NCI-H146 (cell line): ENCODE measurements at places on chromosomes 16 and 17.
A peak's percentile ranks its signal among the peaks of the same experiment; 100 is the strongest.

- DNase-seq: no peak
These were observed 44.7 kb downstream of the IRF8 start for GRCh38 chr16:85943711-85944110.

- no peak for DNase-seq
These were observed 146.5 kb upstream of the CDH11 start for GRCh38 chr16:65268331-65268730.

- DNase-seq: no peak
These were observed 33.1 kb upstream of the HERPUD1 start for GRCh38 chr16:56898847-56899246.

DNA sequence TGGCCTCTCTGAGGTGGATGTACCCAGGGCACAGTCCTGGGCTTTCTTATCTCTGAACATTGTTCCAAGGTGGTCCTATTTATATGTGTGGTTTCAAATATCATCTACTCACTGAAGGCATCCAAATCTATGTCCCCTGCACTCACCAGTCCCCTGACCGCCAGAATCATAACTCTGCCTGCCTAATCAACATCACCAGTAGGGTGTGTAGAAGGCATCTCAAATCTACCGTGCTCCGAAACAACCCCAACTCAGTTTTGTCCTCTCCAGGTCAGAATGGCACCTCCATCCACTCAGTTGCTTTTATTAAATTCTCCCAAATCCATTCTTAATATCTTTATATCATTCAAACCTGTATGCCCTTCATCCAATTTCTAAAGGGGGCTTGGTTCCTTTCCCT is 536.3 kb downstream of the GRIN2A start:
- no peak for DNase-seq

DNA sequence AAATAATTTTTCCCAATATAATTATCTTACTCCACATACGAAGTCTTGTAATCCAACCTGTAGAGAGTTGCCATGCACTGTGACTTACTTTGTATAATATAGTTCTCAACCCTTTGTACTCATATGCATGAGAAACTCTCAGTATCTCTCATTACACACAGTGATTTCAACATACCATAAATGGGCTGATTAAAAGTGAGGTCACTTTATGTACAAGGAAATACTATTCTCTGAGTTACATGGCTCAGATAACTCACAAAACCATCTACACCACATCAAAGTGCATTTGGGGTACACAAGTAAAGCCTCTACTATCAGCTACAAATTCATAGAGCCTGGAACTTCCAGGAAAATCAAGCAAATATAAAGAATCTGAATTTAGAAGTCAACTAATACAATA is 27.9 kb downstream of the SLFN12 start:
- DNase-seq: no peak

DNA sequence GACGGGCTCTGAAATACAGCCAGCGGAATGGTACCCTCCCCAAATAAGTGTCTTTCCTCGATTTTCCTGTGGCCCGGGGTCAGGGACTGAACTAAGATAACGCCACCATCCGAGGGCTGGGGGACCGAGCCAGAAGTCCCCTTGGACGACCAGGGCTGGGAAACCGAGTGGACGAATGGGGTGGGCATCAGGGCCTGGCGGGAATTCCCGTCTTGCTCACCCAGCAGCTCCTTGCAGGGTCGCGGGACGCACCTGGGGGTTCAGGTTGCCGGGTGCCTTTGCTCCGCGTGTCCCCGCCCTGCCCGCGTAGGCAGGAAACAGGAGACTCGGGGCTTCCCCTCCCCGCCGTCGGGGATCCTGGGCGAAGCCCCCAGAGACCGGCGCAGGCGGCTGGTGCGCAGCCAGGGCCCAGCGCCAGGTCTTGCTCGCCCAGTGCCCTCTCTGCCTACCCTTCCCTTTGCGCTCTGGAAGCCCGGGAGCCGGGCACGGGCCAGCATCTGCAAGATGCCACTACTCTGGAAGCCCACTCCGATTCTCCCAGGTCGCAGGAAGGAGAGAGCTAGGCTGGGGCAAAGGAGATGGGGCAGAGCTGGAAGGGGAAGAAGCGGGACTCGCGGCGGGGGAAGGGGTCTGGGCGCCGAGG is 665 bp upstream of the GRIN2C start:
- no peak for DNase-seq

- peak; percentile 41 for DNase-seq
These were observed 29.3 kb downstream of the CEP295NL start for GRCh38 chr17:78873519-78874340.

- no peak for DNase-seq
These were observed 276.9 kb downstream of the SHISA9 start for GRCh38 chr16:13178318-13178717.

DNA sequence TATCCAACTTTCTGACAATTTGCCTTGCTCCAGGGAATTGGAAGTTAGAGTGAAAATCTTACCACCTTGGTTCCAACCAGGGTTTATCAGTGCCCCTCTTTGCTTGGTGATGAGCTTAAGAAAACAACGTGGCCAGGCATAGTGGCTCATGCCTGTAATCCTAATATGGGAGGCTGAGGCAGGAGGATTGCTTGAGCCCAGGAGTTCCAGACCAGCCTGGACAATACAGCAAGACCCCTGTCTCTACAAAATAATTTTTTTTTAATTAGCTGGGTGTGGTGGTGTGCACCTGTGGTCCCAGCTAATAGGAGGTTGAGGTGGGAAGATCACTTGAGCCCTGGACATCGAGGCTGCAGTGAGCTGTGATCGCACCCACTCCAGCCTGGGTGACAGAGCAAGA is 21.4 kb downstream of the SLC7A6 start:
- DNase-seq: no peak

DNA sequence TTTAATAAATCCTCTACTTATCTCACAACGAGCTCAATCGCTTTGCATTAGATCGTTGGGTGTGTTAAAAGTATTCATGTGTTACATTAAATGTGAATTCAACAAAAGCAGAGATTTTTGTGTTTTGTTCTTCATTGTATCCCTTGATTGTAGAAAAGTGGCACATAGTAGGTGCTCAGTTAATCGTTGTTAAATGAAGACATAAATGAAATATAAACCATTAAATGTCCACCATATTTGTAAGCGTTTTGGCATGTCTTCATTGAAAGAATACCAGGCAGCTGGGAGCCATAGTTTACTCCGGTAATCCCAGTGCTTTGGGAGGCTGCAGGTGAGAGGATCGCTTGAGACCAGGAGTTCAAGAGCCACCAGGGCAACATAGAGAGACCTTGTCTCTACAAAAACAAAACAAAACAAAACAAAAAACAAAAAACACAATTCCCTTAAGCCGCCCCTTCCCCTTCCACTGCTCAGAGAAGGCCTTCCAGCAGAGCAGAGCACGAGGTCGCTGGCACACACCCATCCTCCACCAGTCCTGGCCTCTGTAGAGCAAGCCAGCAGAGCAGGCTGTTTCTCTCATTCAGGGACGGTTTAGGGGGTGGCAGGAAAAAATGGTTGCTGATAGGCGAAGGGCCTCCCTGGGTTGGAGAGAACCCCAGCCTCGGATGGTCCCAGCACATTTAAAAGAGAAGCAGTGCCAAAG is 673 bp upstream of the CHD9 start:
- no peak for DNase-seq

GRCh38 chr17:14522795-14523387 is 222.0 kb downstream of the HS3ST3B1 start:
- no peak for DNase-seq
